CD4-positive, alpha-beta T cell treated with Interleukin-15 for 4 hours (primary cell): ENCODE measurements at places on chromosomes 1 and 21.

- DNase-seq: no peak
Observed at GRCh38 chr21:36788120-36788638, 89.3 kb downstream of the SIM2 start.

DNA sequence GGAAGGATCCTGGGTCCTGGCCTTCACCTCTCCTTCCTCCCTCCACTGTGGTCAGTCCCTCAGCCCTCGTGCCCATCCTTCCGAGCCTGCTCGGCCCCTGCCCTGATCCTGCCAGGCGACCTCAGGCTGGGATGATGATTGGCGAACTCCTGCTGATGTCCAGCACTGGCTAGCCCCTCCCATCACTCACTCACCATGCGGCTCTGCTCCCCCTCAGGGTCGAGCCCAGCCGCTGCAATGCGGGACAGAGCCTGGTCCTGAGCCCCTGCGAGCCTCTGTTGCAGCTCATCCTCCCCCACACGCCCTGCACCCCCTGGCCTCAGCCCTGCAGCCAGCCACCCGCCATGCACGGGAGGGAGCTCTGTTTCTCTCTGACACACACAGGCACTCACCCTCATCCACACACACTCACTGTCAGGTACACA is 100.2 kb downstream of the DMRTB1 start:
- no peak for DNase-seq

DNA sequence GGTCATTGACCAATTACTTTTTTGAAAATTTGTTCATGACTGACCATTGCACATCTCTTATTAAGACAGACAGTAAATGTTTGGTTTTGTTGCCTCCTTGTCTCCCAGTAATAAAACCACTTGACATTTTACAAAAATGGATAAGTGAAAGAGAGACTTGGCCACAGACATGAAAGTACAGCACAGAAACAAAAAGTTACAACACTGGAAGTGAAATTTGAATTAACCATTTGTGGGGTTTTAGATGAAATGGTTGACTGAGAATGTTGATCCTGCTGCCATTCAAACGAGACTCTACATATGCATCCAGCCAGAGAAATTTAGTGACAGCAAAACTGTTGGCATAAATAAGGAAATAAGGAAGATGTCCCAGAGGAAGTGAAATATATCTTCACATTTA is 79.3 kb upstream of the B3GALT2 start:
- DNase-seq: no peak

DNA sequence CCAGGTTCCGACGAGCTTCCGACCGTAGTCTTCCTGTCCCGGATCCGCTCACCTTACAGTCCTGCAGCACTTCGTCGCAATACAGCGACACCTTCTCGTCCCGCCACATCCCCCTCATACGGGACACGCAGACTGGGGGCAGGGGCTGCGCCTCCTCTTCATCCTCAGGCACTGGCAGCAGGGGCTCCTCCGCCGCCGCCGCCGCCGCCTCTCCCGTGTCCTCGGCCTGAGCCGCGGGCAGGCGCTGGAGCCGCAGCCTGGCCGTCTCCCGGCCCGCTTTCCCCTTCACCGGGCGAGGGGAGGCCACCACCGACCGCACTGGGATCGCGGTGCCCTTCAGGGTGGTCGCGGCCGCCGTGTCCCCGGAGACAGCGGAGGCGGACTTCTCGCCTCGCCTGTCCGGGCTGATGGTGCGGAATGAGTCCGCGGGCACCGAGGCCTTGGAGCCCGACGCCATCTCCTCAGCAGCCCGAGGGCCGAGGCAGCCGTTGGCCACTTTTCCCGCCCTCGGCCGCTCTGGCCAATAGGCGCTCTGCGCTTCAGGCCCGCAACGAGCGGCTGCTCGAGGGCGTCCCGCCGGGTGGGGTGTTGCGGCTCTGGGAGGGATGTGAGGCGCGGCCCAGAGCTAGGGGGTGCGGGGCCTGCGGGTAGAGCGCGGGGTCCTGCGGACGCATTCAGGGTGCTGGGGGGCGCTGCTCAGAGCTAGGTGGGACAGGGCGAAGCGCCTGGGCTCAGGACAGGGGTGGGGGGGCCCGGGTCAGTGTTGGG is at the start of gene SHCBP1L:
Gene SHCBP1L (minus strand): TSS at position 490 of the 768 bp plus-strand sequence. CDS start 33 bp downstream, at position 457.
- no peak for DNase-seq

DNA sequence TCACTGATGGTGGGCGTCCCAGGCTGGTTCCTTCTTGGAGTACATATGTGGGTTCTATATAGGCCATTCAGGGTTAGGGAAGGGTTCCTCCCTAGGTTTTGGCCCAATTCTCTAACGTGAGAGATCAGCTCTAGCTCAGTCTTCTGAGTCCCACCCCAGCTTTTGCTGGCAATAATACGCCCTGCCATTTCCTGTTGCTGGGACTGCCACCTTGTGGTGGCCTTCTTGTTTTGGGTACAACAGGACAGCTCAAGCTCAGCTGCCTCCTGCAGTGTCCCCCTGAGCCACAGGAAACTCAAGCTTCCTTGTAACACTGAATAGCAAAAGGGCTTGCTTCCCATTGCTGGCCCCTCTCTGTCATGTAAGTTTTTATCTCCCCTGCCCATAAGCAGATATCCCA is 77.8 kb downstream of the BACH1 start:
- peak; percentile 49 for DNase-seq

DNA sequence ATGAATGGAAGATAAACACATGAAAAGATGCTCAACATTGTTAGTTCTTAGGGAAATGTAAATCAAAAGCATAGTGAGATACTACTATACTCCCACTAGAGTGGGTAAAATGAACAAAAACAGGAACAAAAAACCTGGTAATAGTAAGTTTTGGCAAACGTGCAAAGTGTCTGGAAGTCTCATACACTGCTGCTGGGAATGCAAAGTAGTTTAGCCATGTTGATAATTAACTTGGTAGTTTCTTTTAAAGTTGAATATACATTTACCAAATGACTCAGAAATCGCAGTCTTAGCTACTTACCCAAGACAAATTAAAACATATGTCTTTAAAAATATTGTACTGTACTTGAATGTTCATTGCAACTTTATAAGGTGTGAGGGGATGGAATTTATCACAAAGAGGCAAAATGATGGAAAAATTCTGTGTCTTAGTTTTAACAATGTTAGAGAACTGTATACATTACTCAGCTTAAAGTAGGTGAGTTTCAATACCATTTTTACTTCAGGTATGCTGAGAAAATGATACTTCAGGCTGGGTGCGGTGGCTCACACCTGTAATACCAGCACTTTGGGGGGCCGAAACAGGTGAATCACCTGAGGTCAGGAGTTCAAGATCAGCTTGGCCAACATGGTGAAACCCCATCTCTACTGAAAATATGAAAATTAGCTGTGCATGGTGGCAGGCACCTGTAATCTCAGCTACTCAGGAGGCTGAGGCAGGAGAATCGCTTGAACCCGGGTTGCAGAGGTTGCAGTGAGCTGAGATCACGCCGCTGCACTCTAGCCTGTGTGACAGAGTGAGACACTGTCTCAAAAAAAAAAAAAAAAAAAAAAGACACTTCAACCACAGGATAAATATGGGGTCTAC is 102.3 kb downstream of the PDE4B start:
- DNase-seq: no peak

GRCh38 chr1:66468722-66469121 is 65.2 kb upstream of the SGIP1 start:
- no peak for DNase-seq

GRCh38 chr1:62356257-62356835 is 37.1 kb upstream of the KANK4 start:
- no peak for DNase-seq

DNA sequence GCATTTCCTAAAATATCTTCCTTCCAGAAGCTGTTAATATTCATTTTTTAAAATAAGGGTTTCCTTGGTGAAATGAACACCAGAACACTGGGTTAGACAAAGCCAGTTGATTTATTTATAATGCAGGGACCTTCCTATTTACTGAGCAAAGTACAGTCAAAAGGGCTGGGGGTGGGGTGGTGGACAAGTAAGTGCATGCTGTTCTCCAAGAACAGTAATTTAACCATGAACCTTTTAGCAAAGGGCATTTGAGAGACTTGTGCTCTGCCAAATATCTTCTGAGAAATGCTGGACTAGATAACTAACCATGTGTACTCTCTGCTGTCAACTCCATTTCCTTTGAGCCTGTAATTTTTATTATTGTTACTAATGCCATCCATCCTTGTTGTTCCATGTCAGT is 100.2 kb downstream of the OMA1 start:
- DNase-seq: no peak

GRCh38 chr1:8955406-8955805 is 9.7 kb downstream of the CA6 start:
- no peak for DNase-seq

GRCh38 chr21:39218082-39218409 is 34.8 kb upstream of the PSMG1 start:
- no peak for DNase-seq

DNA sequence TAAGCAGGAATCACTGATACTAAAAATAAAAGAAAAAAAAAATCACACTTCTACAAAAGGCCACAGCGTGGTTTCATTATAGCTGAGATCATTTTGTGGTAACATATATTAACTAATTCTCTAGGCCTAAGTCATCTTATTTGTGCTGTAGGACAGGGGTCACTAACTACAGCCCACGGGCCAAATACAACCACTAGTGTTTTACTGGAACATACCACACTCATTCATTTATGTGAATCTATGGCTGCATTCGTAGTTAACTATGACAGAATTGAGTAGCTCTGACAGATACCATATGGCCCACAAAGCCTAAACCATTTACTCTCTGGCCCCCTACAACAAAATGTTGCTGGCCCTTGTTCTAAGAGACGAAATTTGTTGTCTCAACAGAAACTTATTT is 224.4 kb downstream of the VAV3 start:
- DNase-seq: no peak
